ENCODE measurements at places on chromosomes 5 and 9. TPM values are rescaled to one million over a fixed set of nuclear protein-coding genes. Genes with fewer than 3 reads are reported as not detected.
A peak's percentile ranks its signal among the peaks of the same experiment; 100 is the strongest.

The CTXN3 gene
- total RNA-seq = not detected

The IL13 gene
- total RNA-seq = not detected

The SMIM3 gene
- total RNA-seq = 17.9 TPM

The FBXW5 gene
- total RNA-seq = 443 TPM

DNA sequence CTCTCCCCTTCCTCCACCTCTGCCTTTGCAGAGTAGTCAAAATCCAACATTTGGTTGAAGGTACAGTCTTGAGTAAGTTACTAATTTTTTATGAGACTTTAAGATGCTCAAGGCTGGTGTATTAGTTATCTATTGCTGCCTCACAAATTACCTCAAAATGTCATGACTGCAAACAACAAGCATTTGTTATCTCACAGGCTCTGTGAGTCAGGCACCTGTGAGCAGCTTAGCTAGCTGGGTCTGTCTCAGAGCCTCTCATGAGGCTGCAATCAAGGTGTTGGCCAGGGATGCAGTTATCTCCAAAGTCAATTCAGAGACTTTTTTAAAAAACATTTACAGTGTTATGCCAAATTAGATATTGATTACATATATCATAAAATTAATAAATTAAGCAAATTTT is 371.3 kb upstream of the RGMB start:
- no peak overlapping the region for H3K4me3 ChIP-seq
- no peak overlapping the region for H3K27ac ChIP-seq
- no peak for DNase-seq
- no peaks in the 10 kb centered on the region for H3K36me3 ChIP-seq
- no peaks in the 10 kb centered on the region for H3K27me3 ChIP-seq

- DNase-seq = no peak
- H3K4me1 ChIP-seq = peaks cover 100% of the 10 kb centered on the region
- H3K27me3 ChIP-seq = no peaks in the 10 kb centered on the region
- no peaks in the 10 kb centered on the region for H3K36me3 ChIP-seq
- H3K27ac ChIP-seq = peak overlapping the region; percentile 100
- no peak overlapping the region for H3K4me3 ChIP-seq
Measured at GRCh38 chr5:81242906-81243436, 9.8 kb downstream of the CKMT2 start.

- H3K27me3 ChIP-seq = no peaks in the 10 kb centered on the region
- no peak overlapping the region for H3K27ac ChIP-seq
- DNase-seq = peak; percentile 25
- no peaks in the 10 kb centered on the region for H3K4me1 ChIP-seq
Measured at GRCh38 chr9:134922066-134922931, 4.6 kb upstream of the FCN1 start.

- H3K27me3 ChIP-seq = no peaks in the 10 kb centered on the region
- no peaks in the 10 kb centered on the region for H3K4me1 ChIP-seq
- H3K4me3 ChIP-seq = no peak overlapping the region
Measured at GRCh38 chr5:132756542-132756941, 9.3 kb downstream of the CCNI2 start.
